ENCODE measurements at places on chromosomes 2 and 18.

DNA sequence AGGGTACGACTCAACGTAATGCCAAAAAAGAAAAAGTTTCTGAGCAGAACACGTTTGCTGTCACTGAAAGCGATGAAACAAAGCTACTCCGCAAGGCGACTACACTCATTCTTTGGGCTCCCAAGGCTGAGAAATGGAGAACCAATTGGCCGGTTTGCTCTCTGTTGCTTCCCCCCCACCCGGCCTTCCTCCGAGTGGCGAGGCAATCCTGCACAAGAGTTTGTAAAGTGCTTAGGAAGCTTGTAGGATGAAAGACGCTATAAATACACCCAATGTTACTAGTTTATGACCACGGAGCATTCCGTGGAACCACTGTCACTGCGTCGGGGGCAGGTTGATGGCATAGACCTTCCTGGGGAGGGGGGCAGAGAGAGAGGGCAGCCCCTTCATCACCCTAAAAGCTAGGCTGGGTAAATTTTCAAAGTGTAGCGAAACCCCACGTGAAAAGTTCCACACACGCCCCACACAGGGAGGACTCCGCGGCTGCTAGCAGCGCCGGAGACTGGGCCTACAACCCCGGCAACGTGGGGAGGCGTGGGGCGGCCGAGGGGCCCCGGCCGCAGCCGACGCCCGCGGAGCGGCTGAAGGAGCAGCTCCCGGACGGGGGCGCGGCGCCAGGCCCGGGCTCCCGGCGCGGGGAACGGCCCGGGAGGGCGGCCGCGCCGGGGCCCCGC lies 915 bp downstream of the CUL3 start:
- DNase-seq, result no peak

DNA sequence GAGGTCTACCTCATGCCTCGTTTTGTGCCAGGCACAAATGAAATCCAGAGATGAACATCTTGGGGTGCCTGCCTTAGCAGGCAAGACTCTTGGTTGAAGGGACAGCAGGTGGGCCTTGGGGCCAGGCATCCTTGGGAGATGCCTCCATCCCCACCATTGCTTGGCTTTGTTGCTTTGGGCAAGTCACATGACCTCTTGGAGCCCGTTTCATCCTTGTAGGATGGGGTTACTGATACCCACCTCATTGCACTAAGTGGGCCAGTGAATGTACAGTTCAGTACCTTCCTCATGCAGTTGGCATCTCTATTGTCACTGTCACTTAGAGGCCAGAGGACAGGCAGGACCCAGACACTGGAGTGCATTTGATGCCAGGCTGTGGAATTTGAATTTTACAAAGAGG lies 195.5 kb downstream of the LDLRAD4 start:
- no peak for DNase-seq

GRCh38 chr18:48052842-48053241 lies 122.4 kb upstream of the SMAD2 start:
- no peak for DNase-seq

- DNase-seq, result no peak
Observed at GRCh38 chr18:50749945-50750344, 69.9 kb downstream of the MRO start.

GRCh38 chr18:41761333-41762018 lies 193.6 kb upstream of the PIK3C3 start:
- no peak for DNase-seq

DNA sequence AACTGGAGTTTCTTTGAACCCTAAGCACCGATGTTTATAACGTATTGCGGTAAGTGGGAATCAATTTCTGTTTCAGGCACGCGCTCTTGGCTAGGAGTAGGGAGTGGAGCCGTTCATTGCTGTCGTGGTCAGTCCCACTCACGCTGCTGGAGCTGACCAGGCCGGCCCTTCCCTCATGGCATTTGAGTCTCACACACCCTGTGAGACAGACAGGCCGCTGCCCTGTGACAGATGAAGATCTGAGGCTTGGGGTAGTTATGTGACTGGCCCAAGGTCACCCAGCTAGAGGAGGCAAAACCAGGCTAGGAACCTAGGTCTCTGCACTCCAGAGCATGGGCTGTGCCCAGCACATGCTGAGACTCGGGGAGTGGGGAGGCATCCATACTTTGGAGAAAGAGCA lies 2.9 kb upstream of the CIDEA start:
- no peak for DNase-seq

DNA sequence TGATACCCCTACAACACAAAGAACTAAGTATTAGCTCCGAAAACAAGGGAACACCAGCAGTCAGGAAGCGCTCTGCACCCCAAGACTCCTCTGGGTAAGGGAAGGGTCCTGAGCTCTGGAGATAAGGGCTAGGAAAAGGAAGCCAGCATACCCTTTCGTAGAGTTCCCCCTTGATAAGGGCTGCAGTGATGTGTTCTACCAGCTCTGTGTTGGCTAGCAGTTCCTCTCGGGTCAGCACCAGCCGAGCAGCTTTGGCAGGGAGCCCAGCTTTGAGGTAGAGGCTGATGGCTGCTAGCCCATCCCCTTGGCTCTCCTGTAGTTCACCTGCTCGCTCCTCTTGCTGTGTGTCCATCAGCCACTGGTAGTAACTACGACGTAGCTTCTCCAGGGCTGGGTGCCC lies 18.9 kb downstream of the KRTCAP3 start:
- no peak for DNase-seq

DNA sequence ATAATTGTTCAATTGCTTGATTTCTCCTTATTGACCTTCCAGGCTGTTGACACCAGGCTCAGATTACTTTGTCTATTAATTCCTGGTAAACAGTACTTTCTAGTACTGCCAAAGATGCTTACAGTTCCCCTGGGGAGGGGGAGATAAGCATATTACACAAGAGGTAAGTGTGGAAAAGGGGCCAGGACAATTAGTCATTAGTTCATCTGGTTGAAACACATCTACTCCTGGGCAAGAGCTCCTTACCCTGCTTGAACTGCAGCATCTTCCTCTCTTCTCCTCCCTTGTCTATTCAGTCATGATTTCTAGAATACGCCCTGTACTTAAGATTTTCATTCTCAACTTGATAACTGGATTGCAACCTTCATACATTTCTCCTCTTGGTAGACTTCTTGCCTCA lies 10.4 kb upstream of the SPATS2L start:
- DNase-seq, result no peak

GRCh38 chr2:3142210-3142609 lies 235.4 kb downstream of the EIPR1 start:
- no peak for DNase-seq

DNA sequence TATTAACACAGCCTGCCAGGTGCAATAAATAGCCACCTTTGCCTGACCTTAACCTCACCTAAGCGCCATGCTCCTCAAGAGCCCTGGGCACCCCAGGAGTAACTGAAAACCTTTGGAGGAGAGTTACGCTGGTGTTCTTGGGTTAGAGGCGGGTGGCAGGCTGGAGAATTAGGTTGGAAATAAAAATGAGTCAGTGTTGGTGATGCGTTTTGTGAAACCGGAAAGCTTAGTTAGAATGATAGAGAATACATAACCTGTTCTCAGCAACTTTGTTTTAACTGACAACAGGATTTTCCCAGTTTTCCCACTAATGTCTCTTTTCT lies 17.0 kb downstream of the LRRFIP1 start:
- no peak for DNase-seq

GRCh38 chr2:10452956-10453904 lies 5.1 kb upstream of the ODC1 start:
- DNase-seq, result no peak

DNA sequence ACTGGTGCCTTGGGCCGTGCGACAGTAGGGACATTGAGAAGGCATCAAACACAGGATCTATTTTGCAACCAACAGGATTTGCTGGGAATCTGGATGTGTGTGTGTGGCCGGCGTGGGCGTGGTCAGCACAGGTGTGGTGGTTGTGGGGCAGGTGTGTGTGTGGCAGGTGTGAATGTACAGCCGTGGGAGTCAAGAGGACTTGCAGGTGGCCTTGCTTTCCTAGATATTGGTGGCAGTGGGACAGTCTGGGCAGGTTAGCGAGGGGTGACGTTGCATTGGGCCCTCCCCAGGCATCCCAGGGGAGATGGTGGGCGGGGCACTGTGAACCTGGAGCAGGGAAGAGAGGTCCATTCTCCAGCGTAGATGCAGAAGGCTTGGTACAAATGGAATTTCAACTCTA lies 3.2 kb upstream of the LIMS2 start:
- DNase-seq, result no peak

- no peak for DNase-seq
Observed at GRCh38 chr18:51563396-51563795, 365.9 kb upstream of the MEX3C start.
